ENCODE measurements at places on chromosomes 3 and 15.

- DNase-seq = no peak
These were observed 176.9 kb upstream of the SOX2 start for GRCh38 chr3:181534781-181535221.

DNA sequence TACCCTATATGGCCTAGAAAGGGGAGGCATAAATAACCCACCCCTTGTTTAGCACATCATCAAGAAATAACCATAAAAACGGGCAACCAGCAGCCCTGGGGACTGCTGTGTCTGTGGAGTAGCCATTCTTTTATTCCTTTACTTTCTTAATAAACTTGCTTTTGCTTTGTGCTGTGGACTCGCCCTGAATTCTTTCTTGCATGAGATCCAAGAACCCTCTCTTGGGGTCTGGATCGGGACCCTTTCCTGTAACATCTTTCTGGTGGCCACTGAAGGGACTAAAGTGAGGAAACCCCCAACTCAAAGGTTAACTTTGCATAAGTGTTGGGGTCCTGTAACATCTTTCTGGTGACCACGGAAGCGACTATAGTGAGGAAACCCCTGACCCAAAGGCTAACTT lies 15.7 kb upstream of the HHATL start:
- no peak for DNase-seq

GRCh38 chr3:53114011-53114400 lies 16.2 kb downstream of the RFT1 start:
- DNase-seq = peak; percentile 43

- DNase-seq = no peak
These were observed 117.9 kb upstream of the PTX3 start for GRCh38 chr3:157318639-157319288.

DNA sequence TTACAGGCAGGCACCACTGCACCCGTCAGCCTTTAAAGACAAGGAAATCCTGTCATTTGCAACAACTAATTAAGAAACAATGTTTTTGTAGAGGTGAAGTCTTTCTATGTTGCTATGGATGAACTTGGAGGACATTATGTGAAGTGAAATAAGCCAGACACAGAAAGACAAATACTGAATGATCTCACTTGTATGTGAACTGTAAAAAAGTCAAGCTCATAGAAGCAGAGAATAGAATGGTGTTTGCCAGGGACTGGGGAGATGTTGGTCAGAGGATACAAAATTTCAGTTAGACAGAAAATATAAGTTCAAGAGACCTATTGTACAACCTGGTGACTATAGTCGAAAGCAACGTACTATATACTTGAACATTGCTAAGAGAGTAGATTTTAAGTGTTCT lies 27.2 kb upstream of the ARPIN start:
- DNase-seq = no peak

DNA sequence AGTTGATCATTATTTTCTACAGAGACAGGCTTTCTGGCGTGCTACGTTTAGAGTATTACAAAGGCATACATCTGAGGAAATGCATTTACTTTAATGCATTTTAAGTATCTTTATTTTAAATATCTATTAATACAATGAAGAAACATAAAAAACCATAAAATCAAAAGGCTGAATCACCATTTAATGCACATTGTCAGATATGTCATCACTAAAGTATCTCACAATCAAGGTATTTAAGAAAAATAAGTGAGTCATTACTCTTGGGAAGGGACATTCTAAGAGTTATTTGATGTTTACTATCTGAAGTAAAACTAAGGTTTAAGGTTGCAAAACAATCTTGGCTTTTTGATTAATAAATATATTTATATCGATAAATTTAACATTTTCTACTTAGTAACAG lies 102.2 kb downstream of the CTNNB1 start:
- DNase-seq = no peak

- DNase-seq = no peak
These were observed 129.8 kb upstream of the MEF2A start for GRCh38 chr15:99435877-99436541.

DNA sequence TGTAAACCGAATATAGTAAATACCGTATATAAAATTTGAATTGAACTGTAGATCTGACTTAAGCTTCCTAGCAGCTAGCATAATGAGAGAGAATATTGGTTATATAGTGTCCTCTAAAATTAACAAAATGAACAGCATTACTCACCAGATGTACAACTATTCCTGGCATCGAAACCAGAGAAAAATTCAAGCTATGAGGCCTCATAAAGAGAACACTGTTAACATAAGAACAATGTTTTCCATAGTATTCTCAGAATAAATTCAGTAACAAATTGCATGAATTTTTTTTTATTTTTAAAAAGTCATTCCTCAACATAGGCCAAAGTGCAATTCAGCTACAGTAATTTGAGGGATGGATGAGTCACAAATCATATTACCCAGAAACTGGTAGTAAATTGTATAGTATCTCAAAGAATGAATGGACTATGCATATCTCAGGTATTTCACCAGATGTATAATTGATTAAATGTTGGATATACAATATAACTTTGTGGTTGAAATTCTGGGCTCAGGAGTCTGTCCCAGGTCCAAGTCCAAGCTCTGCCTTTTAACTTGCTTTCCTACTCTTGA lies 5.0 kb downstream of the TMEM207 start:
- DNase-seq = no peak

DNA sequence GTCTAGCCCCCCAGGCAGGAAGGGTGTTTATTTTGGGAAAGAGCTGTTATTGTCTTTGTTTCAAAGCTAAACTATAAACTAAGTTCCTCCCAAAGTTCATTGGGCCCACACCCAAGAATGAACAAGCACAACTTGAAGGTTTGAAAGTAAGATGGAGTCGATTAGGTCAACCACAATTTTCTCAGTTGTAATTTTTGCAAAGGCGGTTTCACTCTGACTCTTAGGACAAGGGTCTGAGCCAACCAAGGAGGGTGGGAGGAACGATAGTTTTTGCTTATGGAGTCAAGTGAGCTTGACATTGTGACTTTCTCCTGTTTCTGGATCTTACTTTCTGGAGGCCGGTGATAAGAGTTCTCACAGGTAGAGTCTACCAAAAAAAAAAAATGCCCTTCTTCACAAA lies 5.8 kb upstream of the ZNF770 start:
- DNase-seq = no peak

- no peak for DNase-seq
These were observed 249.8 kb upstream of the CDIN1 start for GRCh38 chr15:36329592-36329991.

- DNase-seq = no peak
These were observed 54.4 kb upstream of the LRRFIP2 start for GRCh38 chr3:37228749-37229148.

- DNase-seq = no peak
These were observed 158.8 kb downstream of the POLR2M start for GRCh38 chr15:57865294-57865693.

- no peak for DNase-seq
These were observed 4.0 kb upstream of the NR2F2 start for GRCh38 chr15:96326328-96327154.

GRCh38 chr3:171460725-171461524 lies 720 bp upstream of the TNIK start:
- DNase-seq = peak; percentile 65

- no peak for DNase-seq
These were observed 43.2 kb downstream of the IFT80 start for GRCh38 chr3:160355826-160356225.

DNA sequence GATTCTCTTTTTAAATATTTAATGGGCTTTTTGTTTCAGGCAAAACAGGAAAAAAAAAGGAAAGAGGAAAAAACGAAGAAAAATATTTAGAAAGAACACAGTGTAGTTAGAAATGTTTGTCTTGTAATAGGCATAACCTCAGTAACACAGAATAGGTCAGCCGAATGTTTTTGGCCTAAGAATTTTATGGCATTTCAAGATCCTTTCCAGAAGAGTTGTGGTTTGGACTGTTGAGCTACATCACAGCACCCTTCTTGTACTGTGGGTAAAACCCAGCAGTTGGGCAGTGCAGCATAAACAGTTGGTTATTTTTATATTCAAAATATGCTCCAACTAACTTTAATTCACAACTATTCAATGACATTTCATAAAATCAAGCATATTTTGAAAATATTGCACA lies 474.4 kb upstream of the AGTR1 start:
- no peak for DNase-seq

GRCh38 chr3:106673926-106674569 lies 703.2 kb upstream of the CCDC54 start:
- no peak for DNase-seq

- DNase-seq = no peak
These were observed 63.4 kb downstream of the PDIA5 start for GRCh38 chr3:123130079-123130750.

DNA sequence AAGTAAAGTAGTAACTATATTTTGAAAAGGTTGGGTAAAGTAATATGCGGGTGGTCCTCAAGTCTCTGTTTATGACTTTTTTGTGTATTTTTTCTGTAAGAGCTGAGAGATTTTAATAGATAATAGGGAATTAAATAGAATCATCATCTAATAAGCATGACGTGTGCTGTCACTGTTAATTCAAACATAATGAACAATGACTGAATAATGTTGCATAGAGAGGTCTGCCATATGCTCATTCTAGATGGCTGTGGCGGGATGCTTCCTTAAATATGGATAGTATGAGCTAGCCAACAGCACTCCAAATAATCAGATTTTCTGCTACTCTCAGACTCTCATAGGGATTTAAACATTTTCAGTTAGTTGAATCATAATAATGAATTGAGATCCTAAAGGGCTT lies 302.8 kb upstream of the RBMS3 start:
- DNase-seq = no peak

- DNase-seq = no peak
These were observed 140.7 kb downstream of the FHIT start for GRCh38 chr3:61110576-61110975.

DNA sequence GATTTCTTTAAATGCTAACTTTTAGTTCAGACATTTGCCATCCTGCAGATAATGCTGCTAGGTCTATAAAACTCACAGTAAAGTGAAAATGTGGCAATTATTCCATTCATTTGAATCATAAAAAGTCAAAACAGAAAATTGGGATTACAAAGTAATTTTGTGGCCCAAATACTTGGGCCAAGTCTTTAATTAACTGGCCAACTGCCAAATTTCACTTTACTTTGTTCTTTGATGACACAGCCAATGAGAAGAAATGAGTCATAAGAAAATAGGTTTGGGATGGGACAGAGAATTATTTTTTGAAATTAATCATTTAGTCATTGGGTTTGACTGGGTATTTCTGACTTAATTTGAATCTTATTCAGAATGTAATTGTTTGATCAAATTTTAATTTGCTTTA lies 89.8 kb upstream of the SLC2A2 start:
- DNase-seq = no peak

GRCh38 chr3:52551118-52551517 lies 14.7 kb downstream of the UQCC5 start:
- DNase-seq = no peak

- no peak for DNase-seq
These were observed 66.0 kb downstream of the MESD start for GRCh38 chr15:80923668-80924067.

DNA sequence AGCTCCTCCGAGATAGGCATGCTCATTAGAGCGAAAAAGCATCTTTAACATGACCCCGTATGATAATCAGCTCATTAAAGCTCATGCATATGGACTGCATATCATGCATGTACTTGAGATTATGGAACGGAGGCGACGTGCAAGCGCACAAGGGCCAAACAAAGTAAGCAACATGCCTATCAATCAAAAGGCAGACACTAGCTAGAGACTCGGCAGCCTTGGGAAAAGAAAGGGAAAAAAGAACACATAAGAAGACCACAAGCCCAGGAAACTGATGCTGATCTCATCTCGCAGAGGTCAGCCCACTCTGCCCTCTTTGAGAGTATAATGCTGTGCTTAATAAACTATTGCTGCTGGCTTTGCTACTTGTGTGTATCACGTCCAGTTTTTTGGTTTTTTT lies 2.6 kb upstream of the ACOX2 start:
- no peak for DNase-seq
